ENCODE measurements at places on chromosomes 4 and X. TPM values are rescaled to one million over a fixed set of nuclear protein-coding genes. Genes with fewer than 3 reads are reported as not detected.

DNA sequence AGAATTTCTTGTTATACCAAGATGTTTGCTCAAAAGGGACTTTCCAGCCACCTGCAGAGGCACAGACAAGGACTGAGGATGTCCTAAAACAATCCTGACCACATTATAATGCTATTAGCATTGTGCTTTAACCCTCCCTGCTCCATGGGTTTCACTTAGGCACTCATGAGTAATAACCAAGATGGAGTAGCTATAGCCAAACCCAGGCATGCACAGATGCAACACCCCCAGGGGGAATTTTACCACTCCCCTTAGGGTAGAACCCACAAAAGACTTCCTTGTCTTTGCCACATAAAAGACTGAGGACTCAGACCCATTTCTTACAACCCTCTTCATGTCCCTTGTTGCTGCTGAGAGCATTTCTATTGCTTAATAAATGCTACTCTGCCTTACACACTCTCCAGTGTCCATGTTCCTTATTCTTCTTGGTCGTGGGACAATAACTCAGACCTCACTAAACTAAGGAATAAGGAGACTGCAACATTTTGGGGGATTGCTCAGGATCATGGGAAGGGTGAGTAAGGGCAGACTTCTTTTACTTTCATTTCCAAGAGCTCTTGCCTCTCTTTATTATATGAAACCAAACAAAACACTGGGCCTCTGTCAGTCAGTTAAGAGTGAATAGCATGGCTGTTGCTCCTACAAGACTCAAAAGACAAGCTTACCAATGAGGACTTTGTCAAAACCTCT lies 103.5 kb downstream of the TECRL start:
- no peaks in the 10 kb centered on the region for H3K27me3 ChIP-seq
- no peak for DNase-seq
- H3K27ac ChIP-seq = no peak overlapping the region
- H3K4me1 ChIP-seq = no peaks in the 10 kb centered on the region
- no peak overlapping the region for H3K4me3 ChIP-seq
- H3K36me3 ChIP-seq = no peaks in the 10 kb centered on the region

DNA sequence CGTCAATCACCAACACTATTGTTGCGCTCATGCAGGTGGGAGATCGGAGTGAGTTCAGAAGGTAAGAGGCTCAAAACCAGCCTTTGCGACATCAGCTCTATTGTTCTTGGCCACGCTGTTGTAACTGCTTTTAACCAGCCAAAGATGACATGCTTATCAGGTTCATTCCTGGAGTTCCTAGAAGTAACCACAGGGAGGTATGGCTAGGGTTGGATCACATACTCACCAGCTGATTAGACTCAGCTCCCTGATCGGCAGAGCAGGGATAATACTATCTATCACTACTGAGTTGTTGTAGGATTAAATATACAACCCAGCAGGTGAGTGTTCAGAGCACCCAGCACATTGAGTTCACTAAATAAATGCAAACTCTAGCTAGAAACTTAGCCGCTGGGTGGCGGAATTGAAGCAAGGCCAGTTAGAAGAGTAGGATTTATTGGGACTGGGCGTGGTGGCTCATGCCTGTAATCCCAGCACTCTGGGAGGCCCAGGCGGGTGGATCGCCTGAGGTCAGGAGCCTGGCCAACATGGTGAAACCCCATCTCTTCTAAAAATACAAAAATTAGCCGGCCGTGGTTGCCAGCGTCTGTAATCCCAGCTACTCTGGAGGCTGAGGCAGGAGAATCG lies 12.4 kb downstream of the SLC34A2 start:
- no peak for DNase-seq
- no peak overlapping the region for H3K4me3 ChIP-seq
- no peaks in the 10 kb centered on the region for H3K36me3 ChIP-seq
- H3K27ac ChIP-seq = no peak overlapping the region
- H3K4me1 ChIP-seq = no peaks in the 10 kb centered on the region

- no peaks in the 10 kb centered on the region for H3K4me1 ChIP-seq
Observed at GRCh38 chr4:116122124-116122523, 963.3 kb downstream of the TRAM1L1 start.

- no peaks in the 10 kb centered on the region for H3K36me3 ChIP-seq
- H3K27ac ChIP-seq = no peak overlapping the region
- DNase-seq = no peak
- no peaks in the 10 kb centered on the region for H3K27me3 ChIP-seq
Observed at GRCh38 chr4:147516133-147516532, 35.2 kb downstream of the EDNRA start.

Gene SPANXB1
- total RNA-seq = not detected

DNA sequence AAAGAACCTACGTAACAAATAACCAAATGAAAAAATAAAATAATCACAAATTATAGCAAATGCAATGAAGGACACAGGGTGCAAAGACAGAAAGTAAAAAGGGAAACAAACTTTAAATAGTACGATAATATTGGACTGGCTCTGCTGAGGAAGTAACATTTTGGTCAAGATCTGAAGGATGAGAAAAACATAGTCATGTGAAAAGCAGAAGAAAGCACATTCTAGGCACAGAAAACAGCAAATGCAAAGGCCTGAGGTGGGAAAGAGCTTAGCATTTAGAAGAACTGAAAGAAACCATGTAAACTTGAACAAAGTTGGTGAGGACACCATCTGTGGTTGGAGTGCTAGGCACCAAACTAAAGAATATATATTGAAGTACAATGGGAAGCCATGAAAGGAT lies 111.2 kb downstream of the PPP3CA start:
- no peaks in the 10 kb centered on the region for H3K27me3 ChIP-seq
- H3K4me3 ChIP-seq = no peak overlapping the region
- H3K36me3 ChIP-seq = no peaks in the 10 kb centered on the region
- H3K27ac ChIP-seq = no peak overlapping the region

DNA sequence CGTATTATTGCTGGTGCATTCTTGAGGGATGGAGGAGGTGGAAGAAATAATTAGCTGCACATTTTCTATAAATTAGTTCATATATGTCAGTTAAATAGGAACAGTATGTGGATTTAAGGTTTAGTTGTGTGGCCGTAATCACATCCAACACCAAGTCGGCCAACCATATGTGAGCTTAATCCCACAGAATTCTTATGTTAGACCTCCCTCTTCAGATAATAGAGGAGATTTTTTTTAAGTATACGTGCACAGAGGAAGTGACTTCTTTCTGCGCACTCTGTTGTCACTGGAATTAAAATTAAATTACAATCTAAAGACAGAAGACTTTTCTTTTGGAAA lies 2.1 kb downstream of the SEPTIN11 start:
- no peaks in the 10 kb centered on the region for H3K27me3 ChIP-seq
- DNase-seq = no peak
- H3K27ac ChIP-seq = no peak overlapping the region
- no peaks in the 10 kb centered on the region for H3K36me3 ChIP-seq
- no peaks in the 10 kb centered on the region for H3K4me1 ChIP-seq
- H3K4me3 ChIP-seq = no peak overlapping the region

DNA sequence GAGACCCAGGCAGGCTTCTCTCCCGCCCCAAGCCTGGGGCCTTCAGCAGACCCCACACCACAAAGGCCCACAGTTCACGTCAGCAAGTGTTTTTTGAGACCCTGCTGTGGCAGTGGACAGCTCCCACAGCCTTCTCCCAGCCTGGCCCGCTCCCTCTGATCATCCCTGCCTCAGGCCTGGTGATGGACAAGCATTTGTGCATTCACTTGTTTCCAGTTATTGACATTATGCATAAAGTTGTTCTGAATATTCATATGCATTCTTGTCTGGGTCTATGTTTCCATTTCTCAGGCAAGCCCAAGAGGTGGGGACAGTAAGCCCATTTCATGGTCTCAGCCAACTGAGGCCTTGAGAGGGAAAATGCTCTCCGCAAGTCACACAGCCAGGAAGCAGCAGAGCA lies 14.7 kb downstream of the TRO start:
- H3K27me3 ChIP-seq = no peaks in the 10 kb centered on the region
- no peak overlapping the region for H3K27ac ChIP-seq
- no peak overlapping the region for H3K4me3 ChIP-seq
- no peak for DNase-seq
